ENCODE measurements at places on chromosomes 11 and 22. TPM values are rescaled to one million over a fixed set of nuclear protein-coding genes. Genes with fewer than 3 reads are reported as not detected.
A peak's percentile ranks its signal among the peaks of the same experiment; 100 is the strongest.

The LRRN4CL gene
- total RNA-seq = 0.17 TPM

- H3K27ac ChIP-seq = no peak overlapping the region
- no peaks in the 10 kb centered on the region for H3K27me3 ChIP-seq
- peaks cover 19% of the 10 kb centered on the region for H3K4me1 ChIP-seq
- H3K36me3 ChIP-seq = no peaks in the 10 kb centered on the region
- no peak for DNase-seq
These were observed 27.9 kb upstream of the MOB2 start for GRCh38 chr11:1514336-1515061.

- peaks cover 16% of the 10 kb centered on the region for H3K27me3 ChIP-seq
- no peaks in the 10 kb centered on the region for H3K36me3 ChIP-seq
- no peak overlapping the region for H3K27ac ChIP-seq
- DNase-seq = no peak
- no peak overlapping the region for H3K4me3 ChIP-seq
These were observed 15.7 kb downstream of the P2RX3 start for GRCh38 chr11:57353852-57354251.

The LMNTD2 gene
- 3.4 TPM for total RNA-seq

GRCh38 chr11:128915149-128915521 is 24.0 kb downstream of the KCNJ5 start:
- no peak for DNase-seq
- H3K4me1 ChIP-seq = peaks cover 3% of the 10 kb centered on the region

The KCNQ1OT1 gene
- 0.19 TPM for total RNA-seq

The CNGA4 gene
- not detected for total RNA-seq

The UBASH3B gene
- total RNA-seq = 15.2 TPM

DNA sequence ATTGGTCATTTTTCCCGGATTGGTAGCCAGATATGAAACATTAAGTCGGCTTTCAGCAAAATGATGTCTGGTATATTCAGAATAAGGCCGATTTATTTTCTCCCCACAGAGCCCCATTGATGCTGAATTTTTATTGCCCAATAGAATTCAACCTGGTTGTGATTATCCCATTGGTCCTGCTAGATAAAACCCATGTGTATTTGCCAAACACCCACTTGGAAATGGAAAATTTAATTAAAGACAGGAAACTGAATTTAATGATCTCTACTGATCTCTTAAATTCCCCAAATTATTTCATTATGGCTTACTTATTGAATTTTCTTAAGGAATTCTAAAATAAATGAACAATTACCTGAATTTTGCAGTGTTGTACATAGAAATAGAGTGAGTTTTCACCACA is 609.8 kb downstream of the NTM start:
- no peaks in the 10 kb centered on the region for H3K4me1 ChIP-seq
- no peaks in the 10 kb centered on the region for H3K27me3 ChIP-seq
- H3K27ac ChIP-seq = no peak overlapping the region
- no peak overlapping the region for H3K4me3 ChIP-seq
- H3K36me3 ChIP-seq = no peaks in the 10 kb centered on the region

- H3K27ac ChIP-seq = no peak overlapping the region
- DNase-seq = no peak
- no peaks in the 10 kb centered on the region for H3K36me3 ChIP-seq
- peaks cover 5% of the 10 kb centered on the region for H3K4me1 ChIP-seq
These were observed 267.0 kb upstream of the NCAM1 start for GRCh38 chr11:112694245-112694644.

GRCh38 chr11:92198268-92198667 is 26.4 kb upstream of the FAT3 start:
- no peaks in the 10 kb centered on the region for H3K4me1 ChIP-seq
- H3K27me3 ChIP-seq = no peaks in the 10 kb centered on the region
- no peaks in the 10 kb centered on the region for H3K36me3 ChIP-seq
- H3K4me3 ChIP-seq = no peak overlapping the region

- H3K36me3 ChIP-seq = peaks cover under 1% of the 10 kb centered on the region
- no peaks in the 10 kb centered on the region for H3K27me3 ChIP-seq
- H3K4me3 ChIP-seq = peak overlapping the region; percentile 70
- peak overlapping the region; percentile 92 for H3K27ac ChIP-seq
These were observed 110.0 kb downstream of the KIAA1671 start for GRCh38 chr22:25062386-25063085.

DNA sequence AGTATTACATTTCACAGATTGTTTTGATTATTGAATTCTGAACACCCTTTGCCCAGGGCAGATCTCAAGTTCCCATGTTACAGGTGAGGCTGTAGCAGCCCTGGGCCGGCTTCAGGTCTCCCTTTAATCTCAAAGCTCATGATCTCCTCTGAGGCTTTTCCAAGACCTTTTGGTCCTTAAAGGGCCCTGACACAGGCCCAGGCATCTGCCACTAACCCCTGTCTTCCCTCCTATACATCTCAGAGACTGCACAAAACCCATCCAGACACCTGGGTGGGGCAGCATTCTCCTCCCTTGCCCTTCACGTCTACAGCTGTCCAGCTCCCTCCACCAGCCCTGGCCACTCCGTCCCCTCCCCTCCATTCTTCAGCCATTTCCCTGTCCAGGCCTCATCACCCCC is 37.8 kb downstream of the PDE2A start:
- H3K27me3 ChIP-seq = peaks cover 8% of the 10 kb centered on the region
- no peaks in the 10 kb centered on the region for H3K4me1 ChIP-seq
- DNase-seq = no peak
- no peaks in the 10 kb centered on the region for H3K36me3 ChIP-seq
- no peak overlapping the region for H3K27ac ChIP-seq

DNA sequence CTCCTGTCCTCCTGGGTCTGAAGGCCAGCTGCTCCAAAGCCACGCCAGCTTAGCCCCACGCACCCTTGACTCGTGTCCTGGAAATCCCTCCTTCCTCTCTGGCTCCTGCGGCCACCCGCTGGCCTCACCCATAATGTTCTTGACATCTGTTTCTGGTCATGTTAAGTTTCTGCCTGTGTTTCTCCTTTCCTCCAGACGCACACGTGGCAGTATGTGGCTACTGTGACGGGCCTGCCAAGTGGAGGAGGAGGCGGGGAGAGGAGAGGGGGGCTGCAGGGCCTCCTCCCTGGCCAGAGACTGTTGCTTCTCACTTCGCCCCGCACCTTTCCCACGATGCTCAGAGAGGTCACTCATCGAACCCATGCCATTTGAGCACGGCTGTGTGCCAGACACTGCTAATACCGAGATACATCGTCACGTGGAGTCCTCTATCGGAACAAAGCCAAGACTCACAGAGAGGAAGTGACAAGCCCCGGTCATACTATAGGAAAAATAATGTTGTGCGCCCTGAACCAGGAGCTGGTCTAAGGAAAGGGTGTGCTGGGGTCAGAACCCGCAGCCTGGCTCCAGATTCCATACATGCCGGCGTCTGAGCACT is 11.5 kb downstream of the C1QTNF6 start:
- peaks cover 15% of the 10 kb centered on the region for H3K4me1 ChIP-seq
- H3K27ac ChIP-seq = peak overlapping the region; percentile 66
- H3K36me3 ChIP-seq = no peaks in the 10 kb centered on the region
- no peak for DNase-seq
- no peak overlapping the region for H3K4me3 ChIP-seq
- peaks cover 20% of the 10 kb centered on the region for H3K27me3 ChIP-seq

GRCh38 chr11:76151556-76152085 is 54.7 kb downstream of the WNT11 start:
- no peak overlapping the region for H3K27ac ChIP-seq
- H3K4me1 ChIP-seq = peaks cover 23% of the 10 kb centered on the region
- no peak overlapping the region for H3K4me3 ChIP-seq
- peaks cover 10% of the 10 kb centered on the region for H3K27me3 ChIP-seq
- DNase-seq = no peak

The MS4A7 gene
- total RNA-seq = not detected

- H3K27ac ChIP-seq = peak overlapping the region; percentile 76
- peaks cover 65% of the 10 kb centered on the region for H3K4me1 ChIP-seq
- DNase-seq = no peak
- H3K36me3 ChIP-seq = peaks cover 6% of the 10 kb centered on the region
These were observed 34.1 kb downstream of the LIF start for GRCh38 chr22:30212363-30212995.

- peak overlapping the region; percentile 81 for H3K4me3 ChIP-seq
- peaks cover 41% of the 10 kb centered on the region for H3K27me3 ChIP-seq
- no peak for DNase-seq
These were observed 1.1 kb upstream of the ARHGEF17 start for GRCh38 chr11:73306977-73307322.

GRCh38 chr11:66856496-66857233 is at the start of gene LRFN4:
TSS of gene LRFN4 (plus strand) at chr11:66857064. CDS start at chr11:66857745, 681 bp downstream.
- H3K4me1 ChIP-seq = peaks cover 25% of the 10 kb centered on the region
- H3K36me3 ChIP-seq = peaks cover 2% of the 10 kb centered on the region
- peak within 1 kb of the TSS; percentile 85 for H3K4me3 ChIP-seq
- peak within 1 kb of the TSS; percentile 90 for H3K27ac ChIP-seq
- no peaks in the 10 kb centered on the region for H3K27me3 ChIP-seq
- no peak for DNase-seq

- no peaks in the 10 kb centered on the region for H3K4me1 ChIP-seq
- DNase-seq = peak; percentile 20
- H3K27me3 ChIP-seq = peaks cover 2% of the 10 kb centered on the region
- H3K27ac ChIP-seq = no peak overlapping the region
- H3K4me3 ChIP-seq = no peak overlapping the region
- H3K36me3 ChIP-seq = no peaks in the 10 kb centered on the region
These were observed 317.8 kb downstream of the NTM start for GRCh38 chr11:131688048-131688693.

The SLC22A9 gene
- not detected for total RNA-seq

The FJX1 gene
- total RNA-seq = 0.21 TPM

The FIBIN gene
- not detected for total RNA-seq

- no peak for DNase-seq
- no peaks in the 10 kb centered on the region for H3K27me3 ChIP-seq
- peaks cover 12% of the 10 kb centered on the region for H3K36me3 ChIP-seq
- peaks cover 28% of the 10 kb centered on the region for H3K4me1 ChIP-seq
These were observed 6.0 kb downstream of the RTL6 start for GRCh38 chr22:44492036-44492405.

DNA sequence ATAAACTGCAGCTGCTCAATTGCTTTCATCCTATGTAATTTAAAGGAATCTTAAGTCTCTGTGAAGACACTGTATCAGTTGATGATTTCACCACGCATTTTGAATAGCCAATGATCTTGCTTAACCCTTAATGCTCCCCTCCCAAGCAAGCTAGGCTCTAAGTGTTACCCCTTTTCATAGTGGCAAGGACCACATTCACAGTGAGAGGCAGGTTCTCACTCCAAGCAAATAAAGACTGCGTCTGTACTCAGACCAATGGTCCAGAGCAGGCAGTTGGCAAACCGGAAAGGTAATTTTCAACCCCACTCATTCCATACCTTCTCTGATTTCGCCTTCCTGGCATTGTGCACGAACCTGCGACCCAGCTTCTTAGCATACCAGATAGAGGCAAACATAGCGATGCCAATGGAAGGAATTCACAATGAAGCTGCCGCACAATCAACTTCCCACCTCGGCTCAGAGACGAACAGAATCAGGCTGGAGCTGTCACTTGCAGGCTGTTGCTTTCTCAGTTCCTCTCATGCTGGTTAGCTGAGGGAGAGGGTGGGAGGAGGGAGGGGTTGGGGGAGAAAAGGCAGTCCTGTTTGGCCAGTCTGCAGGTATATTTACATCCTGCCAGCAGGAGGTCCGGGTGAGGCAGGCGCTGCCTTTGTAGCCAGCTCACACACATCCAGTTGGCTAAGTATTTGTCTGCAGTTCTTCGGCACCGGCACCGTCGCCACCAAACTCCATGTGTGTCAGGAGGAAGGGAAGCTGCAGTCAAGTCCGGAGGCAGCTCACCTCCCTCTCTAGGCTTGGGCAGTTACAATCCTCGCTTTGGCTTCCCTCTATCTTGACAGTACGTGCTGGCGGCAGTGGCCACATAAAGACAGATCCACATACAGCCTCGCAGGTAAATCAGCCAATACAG is 1151.2 kb upstream of the CCDC90B start:
- H3K4me1 ChIP-seq = no peaks in the 10 kb centered on the region
- H3K36me3 ChIP-seq = no peaks in the 10 kb centered on the region
- no peak for DNase-seq

DNA sequence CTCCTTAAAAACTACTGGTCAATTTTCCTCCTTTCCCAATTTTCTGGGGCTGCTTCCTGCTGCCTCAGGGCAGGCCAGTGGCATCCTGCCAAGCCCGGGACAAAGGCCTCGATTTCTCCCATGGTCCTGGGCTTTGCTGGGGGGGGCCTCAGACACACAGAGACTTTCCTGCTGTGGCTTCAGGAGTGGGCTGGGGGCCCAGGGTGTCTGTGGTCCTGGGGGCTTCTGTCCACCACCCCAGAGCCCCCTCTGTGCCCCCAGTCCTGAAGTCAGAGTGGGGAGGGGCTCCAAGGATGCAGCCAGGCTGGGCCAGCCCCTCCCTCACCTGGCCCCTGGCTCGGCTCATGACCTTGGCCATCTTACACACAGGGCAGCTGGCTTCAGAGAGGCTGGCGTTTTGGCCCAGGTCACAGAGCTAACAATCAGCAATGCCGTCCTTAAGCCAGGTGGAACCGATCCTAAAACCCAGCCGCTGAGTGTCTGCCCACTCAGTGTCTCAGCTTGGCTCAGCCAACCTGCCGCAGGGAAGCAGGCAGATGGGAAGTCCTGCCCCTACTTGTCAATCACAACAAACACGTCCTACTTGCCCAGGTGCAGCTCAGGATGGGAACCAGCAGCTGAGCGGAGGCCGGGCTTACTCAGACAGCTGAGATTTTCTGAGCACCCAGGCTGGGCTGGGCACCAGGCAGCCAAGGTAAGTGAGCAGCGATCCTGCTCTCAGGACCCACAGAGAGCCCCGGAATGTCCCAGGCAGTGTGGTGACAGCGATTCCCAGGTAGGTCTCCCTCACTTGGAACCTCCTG is 34.6 kb downstream of the OSBPL5 start:
- no peaks in the 10 kb centered on the region for H3K27me3 ChIP-seq
- H3K4me3 ChIP-seq = no peak overlapping the region
- H3K4me1 ChIP-seq = no peaks in the 10 kb centered on the region
- no peak overlapping the region for H3K27ac ChIP-seq

The PKP3 gene
- total RNA-seq = not detected

The MUC2 gene
- total RNA-seq = not detected

DNA sequence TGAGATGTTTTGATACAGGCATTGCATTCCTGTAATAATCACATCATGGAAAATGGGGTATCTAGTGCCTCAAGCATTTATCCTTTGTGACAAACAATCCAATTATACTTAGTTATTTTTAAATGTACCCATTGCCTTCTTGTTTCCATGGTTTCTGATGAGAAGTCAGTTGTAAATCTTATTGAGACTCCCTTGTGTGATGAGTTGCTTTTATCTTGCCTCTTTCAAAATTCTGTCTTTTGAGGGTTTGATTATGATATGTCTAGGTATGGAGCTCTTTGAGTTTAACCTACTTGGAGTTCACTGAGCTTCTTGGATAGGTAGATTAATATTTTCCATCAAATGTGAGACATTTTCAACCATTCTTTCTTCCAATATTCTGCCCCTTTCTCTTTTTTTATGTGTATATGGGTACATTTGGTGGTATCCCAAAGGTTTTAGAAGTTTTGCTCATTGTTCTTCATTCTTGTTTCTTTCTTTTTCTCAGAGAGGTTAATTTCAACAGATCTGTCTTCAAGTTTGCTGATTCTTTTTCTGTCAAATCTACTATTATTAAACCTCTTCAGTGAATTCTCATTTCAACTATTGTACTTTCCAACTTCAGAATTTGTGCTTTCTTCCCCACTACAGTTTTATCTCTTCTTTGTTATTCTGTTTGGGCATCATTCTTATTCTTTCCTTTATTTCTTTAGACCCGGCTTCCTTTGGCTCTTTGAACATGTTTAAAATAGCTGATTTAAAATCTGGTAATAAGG is 13.7 kb downstream of the NAGA start:
- no peak overlapping the region for H3K4me3 ChIP-seq
- H3K27me3 ChIP-seq = no peaks in the 10 kb centered on the region
- H3K36me3 ChIP-seq = peaks cover 43% of the 10 kb centered on the region
- H3K4me1 ChIP-seq = no peaks in the 10 kb centered on the region
- no peak for DNase-seq
